BJ (cell line): ENCODE measurements at places on chromosomes 6 and 20. TPM values are rescaled to one million over a fixed set of nuclear protein-coding genes. Genes with fewer than 3 reads are reported as not detected.

- peak; percentile 0 for DNase-seq
These were observed 21.7 kb downstream of the TGM6 start for GRCh38 chr20:2402271-2402980.

Gene LY6G6C
- not detected in 2 replicates for polyA plus RNA-seq

Gene TSPYL1
- polyA plus RNA-seq = 31.9 and 43.1 TPM in 2 replicates

DNA sequence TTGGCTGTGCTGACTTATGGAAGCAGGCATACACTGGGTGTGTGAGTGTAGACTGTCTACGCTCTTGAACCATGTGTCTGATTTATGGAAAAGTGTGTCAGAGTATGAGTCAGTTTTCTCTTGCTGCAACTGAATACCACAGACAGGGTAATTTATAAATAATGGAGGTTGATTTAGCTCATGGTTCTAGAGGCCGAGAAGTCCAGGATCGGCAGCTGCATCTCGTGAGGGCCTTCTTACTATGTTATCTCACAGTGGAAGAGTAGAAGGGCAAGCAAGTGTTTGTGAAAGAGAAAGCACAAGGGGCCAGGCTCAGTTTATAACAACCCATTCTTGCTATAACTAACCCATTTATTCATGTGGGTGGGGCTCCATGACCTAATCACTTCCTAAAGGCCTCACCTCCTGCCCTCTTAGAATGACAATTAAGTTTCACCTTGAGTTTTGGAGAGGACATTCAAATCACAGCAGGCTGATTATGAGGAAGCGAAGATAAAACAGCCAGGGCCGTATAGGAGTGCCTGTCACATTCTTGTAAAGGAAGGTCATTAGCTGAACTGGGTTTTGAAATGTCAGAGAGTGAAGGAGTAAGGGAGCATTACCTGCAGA is 6.7 kb downstream of the GPR31 start:
- no peak for DNase-seq

DNA sequence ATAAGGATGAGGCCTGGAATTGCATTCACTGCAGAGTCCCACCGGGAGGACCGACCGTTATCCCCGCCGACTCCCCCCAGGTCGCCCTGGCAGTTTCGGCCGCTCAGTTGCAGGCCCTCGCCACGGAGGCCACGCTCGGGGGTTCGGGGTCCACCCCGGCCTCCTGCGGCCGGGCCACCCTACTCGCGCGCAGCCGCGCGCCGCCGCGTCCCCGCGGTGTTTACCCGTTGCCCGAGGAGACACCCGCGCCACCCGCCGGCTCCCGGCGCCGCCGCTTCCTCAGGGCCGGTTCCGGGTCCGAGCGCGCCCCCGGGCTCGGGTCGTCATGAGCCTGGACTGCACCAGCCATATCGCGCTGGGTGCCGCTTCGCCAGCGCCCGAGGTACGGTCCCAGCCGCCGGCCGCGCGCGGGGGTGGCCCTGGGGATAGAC is at the start of gene CCDC170:
TSS of gene CCDC170 (plus strand) at position 214 of the 431 bp plus-strand sequence. CDS start at position 326, 112 bp downstream.
- DNase-seq = no peak

GRCh38 chr6:131586543-131586942 is 13.5 kb downstream of the ARG1 start:
- no peak for DNase-seq

Gene PTPRT
- polyA plus RNA-seq = not detected in 2 replicates

DNA sequence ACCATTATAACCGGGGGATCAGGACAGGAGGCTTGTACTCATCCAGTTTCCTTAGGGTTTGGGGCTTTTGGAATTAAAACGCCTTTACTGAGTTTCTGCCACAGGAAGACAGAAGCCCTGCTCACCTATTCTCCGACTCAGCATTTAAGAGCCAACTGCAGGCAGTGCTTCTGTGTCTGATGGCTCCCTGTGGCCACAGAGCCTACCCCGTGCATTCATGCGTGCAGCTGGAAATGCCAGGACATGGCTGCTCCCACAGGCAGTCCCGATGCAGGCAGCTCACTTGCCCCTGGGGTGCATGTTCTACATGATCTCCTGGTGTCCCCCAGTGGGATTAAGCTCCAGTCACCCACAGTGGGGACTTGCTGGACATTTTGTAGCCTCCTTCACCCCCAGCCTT is 22.2 kb downstream of the ZNF831 start:
- no peak for DNase-seq

GRCh38 chr6:80223743-80224212 is 117.3 kb downstream of the BCKDHB start:
- DNase-seq = peak; percentile 65
